ENCODE measurements at places on chromosomes 4 and X.

- no peak for DNase-seq
Observed at GRCh38 chr4:25297528-25298242, 14.9 kb upstream of the ZCCHC4 start.

GRCh38 chr4:132003593-132003992 lies 1145.5 kb upstream of the PCDH10 start:
- no peak for DNase-seq

DNA sequence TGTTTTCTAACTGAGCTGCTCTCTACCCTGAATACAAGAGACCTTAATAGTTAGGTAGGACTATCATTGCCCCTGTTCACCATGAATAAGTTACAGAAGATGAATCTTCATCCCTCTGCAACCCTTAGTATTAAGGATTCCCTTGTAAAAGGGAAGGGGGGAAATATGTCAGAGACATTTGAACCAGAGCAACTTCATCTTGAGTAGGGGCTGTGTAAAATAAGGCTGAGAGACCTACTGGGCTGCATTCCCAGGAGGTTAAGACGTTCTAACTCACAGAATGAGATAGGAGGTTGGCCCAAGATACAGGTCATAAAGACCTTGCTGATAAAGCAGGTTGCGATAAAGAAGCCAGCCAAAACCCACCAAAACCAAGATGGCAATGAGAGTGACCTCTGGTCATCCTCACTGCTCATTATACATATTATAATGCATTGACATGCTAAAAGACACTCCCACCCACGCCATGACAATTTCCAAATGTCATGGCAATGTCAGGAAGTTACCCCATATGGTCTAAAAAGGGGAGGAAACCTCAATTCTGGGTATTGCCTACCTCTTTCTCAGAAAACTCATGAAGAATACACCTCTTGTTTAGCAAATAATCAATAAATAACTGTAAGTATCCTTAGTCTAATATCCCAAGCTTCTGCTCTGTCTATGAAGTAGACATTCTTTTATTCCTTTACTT lies 19.5 kb upstream of the TMPRSS11B start:
- no peak for DNase-seq

GRCh38 chrX:21674430-21675186 lies 16.5 kb upstream of the KLHL34 start:
- no peak for DNase-seq

DNA sequence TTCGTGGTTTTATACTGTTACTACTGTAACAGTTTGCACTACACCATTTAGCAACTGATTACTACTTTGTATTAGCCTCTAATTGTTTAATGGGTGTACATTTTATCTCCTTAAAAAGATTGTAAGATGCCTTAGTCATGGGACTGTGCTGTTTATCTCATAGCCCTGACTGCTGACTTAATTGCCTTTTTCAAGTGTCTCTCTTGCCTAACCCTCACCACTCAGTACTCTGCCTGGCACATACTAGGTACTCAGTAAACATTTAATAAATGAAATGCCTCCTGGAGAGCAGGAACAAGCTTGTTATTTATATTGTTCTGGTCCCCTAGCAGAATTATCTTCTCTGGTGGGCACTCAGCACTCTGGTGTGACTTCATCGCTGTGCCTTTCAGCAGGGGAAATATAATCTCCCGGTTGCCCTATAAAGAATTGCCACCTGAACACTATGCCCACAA lies 1.7 kb upstream of the STIM2 start:
- DNase-seq: no peak

DNA sequence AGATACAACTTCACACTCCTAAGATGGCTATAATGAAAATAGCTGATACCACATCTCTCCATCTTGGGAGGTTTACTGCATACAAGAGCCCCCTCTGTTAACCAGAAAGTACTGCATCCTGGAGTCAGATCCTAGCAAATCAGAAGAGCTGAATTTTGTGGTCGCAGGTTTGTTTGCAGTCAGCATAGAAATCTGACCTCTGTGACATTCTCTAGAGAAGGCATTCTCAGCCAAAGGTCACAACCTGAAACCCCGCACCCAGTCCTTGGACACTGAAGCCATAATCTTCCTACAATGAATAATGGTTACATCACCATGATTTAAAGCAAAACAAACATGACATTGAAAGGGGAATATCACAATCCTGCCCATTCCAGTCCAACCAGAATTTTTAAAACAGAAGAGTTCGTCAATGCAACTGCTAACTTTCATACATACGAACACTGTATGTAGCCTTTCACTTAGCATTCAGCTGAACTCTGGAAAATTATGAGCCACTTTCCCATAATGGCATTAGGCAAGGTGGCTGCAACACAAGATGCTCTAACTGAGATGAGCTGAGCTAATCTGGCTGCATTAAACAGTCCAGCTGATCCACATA lies 17.6 kb downstream of the HS6ST2 start:
- no peak for DNase-seq

DNA sequence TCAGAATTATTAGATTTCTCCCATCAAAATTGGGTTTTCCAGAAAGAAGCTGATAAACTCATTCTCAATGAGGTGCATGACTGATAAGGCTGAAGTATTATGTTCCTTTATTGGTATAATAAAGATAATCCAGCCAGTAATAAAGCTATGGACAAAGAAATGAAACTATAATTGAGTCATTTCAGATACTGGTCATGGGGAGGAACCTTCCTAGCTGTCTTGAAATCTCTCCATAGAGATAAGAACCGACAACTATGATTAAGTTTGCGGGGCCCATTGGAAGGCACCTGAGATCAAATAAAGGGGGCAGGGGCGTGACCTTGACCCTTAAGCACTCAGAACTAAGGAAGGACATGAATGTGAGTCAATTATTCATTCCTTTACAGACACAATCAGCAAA lies 47.8 kb downstream of the RAI2 start:
- no peak for DNase-seq

- DNase-seq: no peak
Observed at GRCh38 chr4:172953896-172954568, 214.6 kb upstream of the GALNT7 start.

GRCh38 chr4:82678051-82678450 lies 116.3 kb upstream of the TMEM150C start:
- no peak for DNase-seq

- DNase-seq: no peak
Observed at GRCh38 chrX:129718676-129719075, 20.1 kb upstream of the XPNPEP2 start.

DNA sequence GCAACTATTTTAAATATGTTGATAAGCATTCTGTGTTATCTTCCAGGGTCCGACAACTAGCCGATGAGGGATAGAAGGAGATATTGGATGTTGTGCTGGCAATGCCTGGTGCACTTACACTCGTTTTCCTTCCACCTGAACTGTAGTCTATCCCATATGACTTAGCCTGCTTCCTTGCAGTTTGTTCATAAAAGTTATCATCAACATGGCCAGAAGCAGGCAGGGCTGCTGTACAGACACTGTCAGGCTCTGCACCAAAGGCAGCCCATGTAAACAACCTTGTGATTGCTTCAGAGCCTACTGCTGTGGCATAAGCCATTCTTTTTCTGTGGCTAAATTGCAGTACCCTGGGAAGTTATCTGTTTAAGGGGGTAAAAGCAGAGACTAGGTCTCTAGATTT lies 1.6 kb downstream of the MAPK10 start:
- DNase-seq: no peak

Measured in AG04449 (cell line).